ENCODE measurements at places on chromosomes 11 and 22. TPM values are rescaled to one million over a fixed set of nuclear protein-coding genes. Genes with fewer than 3 reads are reported as not detected.

DNA sequence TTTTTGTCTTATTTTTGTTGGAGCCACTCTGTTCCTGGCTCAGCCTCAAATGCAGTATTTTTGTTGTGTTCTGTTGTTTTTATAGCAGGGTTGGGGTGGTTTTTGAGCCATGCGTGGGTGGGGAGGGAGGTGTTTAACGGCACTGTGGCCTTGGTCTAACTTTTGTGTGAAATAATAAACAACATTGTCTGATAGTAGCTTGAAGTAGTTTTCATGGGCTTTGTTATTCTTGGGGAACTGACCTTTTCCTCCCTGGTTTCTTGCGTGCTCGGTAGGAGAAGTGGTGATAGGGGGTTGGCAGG lies 6.0 kb upstream of the MCM5 start:
- no peak for DNase-seq

GRCh38 chr11:38019072-38019775 lies 1421.2 kb upstream of the RAG2 start:
- DNase-seq = no peak

DNA sequence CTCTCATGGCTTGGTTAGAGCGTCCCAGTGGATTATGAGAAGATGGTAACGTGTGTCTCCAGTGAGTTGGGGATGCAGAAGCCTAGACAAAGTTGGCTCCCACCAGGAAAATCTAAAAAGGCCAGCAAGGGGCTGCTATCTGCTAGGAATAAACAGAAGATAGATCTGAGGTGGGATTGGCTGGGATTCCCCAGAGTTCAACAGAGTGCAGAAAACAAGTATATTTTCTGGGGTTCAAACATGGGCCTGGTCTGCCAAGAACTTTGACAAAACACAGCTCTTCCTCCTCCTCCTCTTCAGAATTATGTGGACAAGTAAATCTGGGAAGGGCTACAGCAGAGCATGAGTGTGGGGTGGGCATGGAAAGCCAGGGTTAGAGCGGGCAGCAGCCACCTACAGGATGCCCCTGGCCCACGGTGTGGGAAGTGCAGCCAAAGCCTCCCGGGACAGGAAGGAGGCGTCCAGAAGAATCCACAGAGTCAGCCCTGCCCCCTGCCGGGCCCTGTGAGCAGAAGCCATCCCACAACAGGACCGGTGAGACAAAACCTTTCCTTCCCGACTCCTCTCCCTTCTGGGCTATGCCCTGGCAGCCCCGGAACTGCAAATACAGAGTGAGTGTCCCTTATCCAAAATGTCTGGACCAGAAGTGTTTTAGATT lies 67.1 kb downstream of the CD82 start:
- DNase-seq = peak; percentile 55

GRCh38 chr11:8329336-8329735 lies 65.7 kb upstream of the LMO1 start:
- no peak for DNase-seq

Gene FAM227A
- 0.13 TPM for total RNA-seq

Gene TBX10
- not detected for total RNA-seq

Gene POTEH
- not detected for total RNA-seq

All from GM23248 (cell line).